ENCODE measurements at places on chromosomes 3 and 15.

GRCh38 chr15:50576166-50576565, 29.7 kb upstream of the USP50 start:
- DNase-seq = no peak

DNA sequence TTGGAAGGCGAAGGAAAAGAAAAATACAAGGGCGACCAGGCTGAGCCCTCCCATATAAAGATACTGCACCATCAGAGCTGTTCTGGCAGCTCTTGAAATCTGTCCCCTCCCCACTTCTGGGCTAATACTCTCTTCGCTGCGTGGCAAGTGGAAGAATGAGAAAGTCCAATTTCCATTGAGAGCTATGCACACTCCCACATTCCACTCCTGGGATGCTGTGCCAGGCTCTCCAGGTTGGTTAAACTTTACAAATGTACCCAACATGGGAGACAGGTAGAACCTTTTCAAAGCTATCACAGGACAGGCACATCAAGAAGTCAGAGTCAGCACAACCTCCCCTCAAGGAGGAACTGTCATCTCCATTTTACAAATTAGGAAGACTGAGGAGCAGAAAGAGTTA, 465.0 kb downstream of the SHQ1 start:
- DNase-seq = no peak

DNA sequence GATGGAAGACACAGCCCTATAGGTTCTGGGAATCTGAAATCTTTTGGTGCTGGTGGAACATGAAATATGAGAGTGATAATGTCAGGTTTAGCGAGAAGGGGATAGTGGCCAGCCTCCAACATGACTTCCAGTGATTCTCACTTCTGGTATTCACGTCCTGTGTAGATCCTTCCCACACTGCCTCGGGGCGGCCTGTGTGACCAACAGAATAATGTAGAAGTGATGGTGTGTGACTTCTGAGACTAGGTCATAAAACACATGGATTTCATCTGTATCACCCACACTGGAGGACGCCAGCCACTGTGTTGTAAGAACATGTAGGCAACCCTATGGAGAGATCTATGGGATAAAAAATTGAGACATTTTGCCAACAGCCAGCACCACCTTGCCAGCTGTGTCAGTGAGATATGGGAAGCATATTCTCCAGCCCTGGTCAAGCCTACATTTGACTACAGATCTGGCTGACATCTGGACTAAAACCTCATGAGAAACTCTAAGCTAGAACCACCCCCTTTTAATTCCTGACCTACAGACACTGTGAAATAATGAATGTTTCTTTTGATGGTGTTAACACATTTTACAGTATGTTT, 25.5 kb upstream of the NUDT16 start:
- DNase-seq = no peak

DNA sequence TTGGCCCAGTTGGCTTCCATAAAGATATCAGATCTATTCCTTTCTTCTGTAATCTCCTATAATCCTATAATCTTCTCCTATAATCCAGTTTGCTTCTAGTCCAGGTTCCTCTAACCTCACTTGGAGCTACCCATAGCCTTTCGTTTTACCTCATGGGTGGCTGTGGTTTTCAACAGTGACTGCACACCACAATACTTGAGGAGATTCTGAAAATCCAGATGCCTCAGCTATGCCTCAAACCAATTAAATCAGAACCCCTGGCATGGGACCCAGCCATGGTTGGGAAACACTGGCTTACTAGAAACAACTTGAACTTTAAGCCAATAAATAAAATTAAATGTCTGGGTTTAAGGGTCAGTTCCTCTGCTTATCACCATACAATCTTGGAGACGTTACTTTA, 86.1 kb upstream of the NTRK3 start:
- no peak for DNase-seq

- DNase-seq = peak; percentile 5
Measured at GRCh38 chr15:33234020-33234461, 39.5 kb upstream of the FMN1 start.

DNA sequence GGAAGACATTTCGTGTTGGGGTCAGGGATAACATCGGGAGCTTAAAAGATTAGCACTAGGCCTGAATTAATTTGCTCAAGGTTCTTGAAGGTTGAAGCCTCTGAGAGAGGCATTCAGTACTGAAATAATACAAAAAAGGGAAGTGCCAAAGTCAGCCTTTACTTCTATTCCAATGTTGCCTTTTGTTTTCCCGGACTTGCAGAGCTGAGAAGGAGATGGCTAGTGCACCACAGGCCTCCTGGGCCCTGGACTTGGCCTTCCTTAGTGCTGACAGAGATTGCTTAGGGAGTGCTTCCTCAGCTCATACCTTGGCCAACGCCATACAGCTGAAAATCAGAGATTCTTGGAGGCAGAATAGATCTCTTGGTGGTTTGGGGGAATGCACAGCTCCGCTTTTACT, 333.6 kb upstream of the TBL1XR1 start:
- DNase-seq = peak; percentile 11

DNA sequence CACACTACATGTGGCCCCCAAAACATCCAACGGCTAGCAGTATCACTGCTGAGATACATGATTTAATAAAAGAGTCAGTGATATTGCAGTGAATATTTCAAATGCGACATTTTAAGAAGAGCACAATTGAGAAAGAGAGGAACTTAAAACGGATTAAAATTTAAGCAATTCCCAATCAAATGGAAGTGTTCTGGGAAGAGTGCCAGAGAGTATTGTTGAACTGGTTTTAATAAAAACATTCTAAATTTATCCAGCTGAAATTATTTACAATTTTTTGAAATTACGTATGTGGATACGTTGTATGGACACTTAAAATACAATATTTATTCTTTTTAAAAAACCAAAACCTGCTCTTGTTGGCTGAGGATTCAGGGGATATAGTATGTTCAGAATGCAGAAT, 117.7 kb downstream of the C3orf38 start:
- DNase-seq = no peak

- no peak for DNase-seq
Measured at GRCh38 chr3:186457236-186457635, 86.9 kb downstream of the CRYGS start.

- DNase-seq = peak; percentile 80
Measured at GRCh38 chr15:50134524-50135024, 15.5 kb upstream of the ATP8B4 start.

DNA sequence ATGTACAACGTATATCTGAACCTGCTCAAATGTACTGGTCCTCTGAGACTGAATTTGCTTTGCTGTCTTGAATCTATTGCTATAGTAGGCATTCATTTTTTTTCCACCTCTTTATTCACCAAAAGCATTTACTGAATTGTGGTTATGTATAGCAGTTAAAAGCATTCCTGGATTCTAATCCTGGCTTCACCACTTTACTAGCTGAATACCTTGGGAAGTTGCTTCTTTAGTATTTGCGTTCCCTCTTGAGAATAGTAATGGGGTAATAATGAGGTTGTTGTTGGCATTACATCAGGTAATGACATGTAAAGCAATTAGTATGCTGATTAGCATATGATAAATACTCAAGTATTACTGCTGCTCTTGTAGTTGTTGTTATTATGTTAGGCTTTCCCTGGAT, 29.1 kb downstream of the MEF2A start:
- DNase-seq = no peak

GRCh38 chr3:108602249-108602934, 12.9 kb downstream of the DZIP3 start:
- DNase-seq = no peak

DNA sequence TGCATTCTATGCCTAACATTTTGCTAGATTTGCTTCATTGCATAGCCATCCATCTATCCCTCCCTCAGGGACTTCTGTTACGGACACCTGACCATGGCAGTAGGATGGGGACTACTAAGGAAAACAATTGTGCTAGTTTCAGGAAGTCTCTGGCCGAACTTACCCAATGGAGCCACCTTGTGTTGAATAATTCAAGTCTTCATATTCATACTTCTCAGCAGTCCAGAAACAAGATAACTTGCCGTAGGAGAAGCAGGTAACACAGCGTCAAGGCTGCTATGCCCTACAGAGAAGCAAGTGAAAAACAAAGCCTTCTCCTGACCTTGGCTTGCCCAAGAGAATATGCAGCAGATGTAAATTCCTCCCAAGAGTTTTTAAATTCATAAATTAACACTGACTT, 685.3 kb downstream of the GRM7 start:
- no peak for DNase-seq

Data from AML-193 (cell line).